Heart left ventricle (tissue), 16 donors: ENCODE measurements at places on chromosomes 6 and 20.

DNA sequence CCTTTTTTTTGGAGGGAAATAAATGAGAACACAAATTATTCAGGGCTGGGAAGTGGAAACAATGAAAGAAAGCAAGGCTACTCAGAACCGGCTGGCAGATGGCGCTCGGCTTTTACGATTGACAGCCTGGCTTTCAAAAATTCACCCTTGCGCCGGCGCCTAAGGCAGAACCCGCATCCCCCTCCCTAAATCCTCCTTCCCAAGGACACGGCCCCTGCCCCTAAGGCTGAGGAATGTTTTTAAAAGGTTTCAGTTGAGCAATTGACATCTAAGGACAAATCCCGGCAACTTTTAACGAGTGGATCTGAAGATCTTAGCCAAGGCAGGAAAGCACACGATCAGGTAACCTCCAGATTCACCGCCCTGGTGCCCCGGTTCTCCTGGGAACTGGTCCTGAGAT is 16.3 kb downstream of the GNAS start:
- DNase-seq, result no peak

GRCh38 chr6:157789861-157790260 is 33.2 kb upstream of the SNX9 start:
- DNase-seq, result no peak

- DNase-seq, result no peak
Measured at GRCh38 chr20:20815711-20816455, 103.4 kb upstream of the RALGAPA2 start.

GRCh38 chr6:52305948-52306767 is 21.6 kb upstream of the MCM3 start:
- no peak for DNase-seq

GRCh38 chr20:36132802-36133211 is 21.7 kb upstream of the EPB41L1 start:
- DNase-seq, result no peak

DNA sequence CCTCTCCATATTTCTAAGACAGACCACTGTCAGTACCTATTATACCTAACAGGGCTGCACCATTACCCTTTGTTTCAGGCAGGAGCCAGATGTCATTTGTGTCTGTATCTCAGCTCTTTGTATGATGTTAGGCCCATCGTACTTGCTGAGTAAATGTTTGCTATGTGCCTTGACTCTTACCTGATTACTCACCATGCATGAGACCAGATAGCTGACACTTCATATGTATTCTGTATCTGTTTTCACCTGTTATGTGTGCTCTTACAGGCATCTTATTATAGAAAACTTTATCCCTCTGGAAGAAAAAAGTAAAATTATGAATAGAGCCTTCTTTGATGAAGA is 31.7 kb upstream of the ASXL1 start:
- no peak for DNase-seq

- DNase-seq, result no peak
Measured at GRCh38 chr20:64160118-64160517, 4.1 kb upstream of the MYT1 start.

DNA sequence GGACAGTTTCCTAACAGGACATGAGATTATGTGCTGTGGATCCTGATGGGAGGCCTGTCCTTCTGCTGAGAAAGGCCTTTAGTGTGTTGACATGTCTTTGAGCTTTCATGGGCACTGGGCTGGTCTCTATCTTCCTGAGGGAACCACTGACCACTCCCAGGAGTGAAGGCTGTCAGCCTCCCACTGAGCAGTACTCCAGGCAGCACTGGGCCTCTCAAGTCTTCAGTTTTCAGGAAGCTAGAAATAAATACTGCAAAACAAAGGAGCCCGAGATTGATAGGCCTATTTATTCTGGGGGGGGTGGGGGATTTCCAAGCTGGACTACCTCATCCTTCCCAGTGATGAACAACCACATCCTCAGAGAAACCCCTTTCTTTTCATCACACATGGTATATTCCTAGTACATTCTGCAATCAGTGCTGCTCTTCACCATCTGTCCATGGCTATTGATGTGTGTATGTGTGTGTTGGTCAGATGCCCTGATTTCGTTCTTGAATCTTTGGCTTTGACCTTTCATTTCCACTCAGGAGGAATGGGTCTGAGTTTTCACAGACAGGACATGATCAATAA is 180.9 kb upstream of the SPTLC3 start:
- DNase-seq, result no peak

DNA sequence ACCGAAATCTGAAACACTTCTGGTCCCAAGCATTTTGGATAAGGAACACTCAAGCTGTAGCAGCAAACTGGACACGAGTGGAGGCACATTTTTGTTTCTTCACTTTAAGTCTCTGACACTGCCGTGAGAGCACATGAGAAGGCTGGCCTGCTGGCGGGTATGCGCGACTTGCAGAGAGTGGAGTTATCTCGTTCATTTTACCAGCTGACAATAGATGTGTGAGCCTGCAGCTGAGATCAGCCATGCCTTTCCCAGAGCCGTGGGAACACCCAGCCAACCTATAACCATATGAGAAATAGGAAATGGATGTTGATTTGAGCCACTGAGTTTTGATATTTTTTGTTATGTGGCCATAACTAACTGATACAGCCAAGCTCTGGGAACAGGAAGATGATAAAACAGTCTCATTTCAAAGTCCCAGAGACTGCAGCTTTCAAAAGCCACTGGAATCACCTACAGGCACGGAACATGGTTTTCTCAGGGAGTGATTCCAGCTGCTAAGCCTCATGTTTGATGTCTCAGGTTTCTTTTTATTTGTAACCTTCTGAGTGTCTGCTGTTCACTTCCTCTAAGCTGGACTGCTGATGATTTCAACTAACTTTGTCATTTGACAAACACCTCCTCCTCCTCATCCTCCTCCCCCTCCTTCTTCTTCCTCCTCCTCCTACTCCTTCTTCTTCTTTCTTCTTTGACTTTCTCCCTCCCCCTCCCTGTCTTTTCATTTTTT is 28.6 kb upstream of the LAMP5 start:
- no peak for DNase-seq

DNA sequence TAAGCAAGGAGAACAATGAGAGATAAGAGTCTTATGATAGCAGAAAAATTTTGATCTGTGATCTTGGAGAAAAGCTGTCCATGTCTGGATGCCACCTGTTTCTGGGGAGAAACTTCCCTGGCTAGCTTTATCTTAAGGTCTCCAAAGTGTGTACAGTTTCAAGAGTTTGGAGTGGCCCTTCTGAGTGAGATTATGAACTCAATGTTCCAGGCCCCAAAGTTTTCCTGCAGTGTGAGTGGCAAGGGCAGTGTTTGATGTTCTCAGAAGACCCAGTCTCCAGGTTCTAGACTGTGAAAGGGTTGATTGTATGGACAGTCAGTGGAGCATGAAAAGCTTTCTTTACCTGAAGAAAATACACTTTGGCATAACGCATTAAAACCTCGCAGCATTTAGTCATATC is 121.7 kb downstream of the OLIG3 start:
- no peak for DNase-seq

- DNase-seq, result no peak
Measured at GRCh38 chr6:119728935-119729334, 379.4 kb upstream of the MAN1A1 start.

- no peak for DNase-seq
Measured at GRCh38 chr6:137676888-137677287, 182.7 kb upstream of the OLIG3 start.

- DNase-seq, result no peak
Measured at GRCh38 chr20:57342829-57343228, 8.2 kb upstream of the RAE1 start.

- DNase-seq, result no peak
Measured at GRCh38 chr6:22328474-22328873, 31.6 kb upstream of the PRL start.

DNA sequence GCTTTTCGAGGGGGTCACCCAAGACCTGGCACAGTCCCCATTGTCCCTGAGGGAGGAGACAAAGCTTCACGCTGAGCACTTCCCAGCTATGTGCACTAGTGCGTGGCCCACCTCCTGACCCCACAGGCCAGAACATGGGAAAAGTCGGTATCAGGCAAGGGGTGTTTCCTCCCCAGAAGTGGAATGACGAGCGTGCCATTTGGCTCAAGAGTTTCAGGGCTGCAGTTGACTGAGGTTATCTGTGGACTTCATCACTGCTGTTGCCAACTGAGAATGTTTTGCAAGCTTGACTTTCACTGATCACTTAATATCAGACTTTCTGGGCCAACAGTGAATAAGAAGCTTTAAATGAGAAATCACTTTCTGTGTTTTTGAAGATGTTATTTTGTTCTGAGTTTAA is 137.0 kb upstream of the AFDN start:
- DNase-seq, result no peak

- peak; percentile 47 for DNase-seq
Measured at GRCh38 chr20:6828794-6829423, 61.4 kb downstream of the BMP2 start.

DNA sequence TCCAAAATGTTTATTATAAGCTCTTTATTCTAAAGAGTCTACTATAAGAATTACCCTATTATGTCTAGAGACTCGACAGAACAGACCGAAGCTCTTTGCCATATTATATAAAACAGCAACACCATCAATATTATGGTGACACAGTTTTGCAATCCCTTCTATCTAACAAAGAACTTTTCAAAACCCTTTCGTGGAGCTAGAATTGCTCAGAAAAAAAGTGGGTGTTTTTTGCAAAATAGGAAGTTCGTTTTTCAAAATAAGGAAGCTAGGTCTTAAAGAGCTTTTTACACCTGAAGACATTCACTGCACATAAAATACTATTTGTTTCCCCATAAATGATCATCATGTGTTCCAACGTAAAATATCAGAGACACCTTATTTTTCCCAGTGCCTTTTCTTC is 240.0 kb downstream of the FOXC1 start:
- DNase-seq, result no peak

DNA sequence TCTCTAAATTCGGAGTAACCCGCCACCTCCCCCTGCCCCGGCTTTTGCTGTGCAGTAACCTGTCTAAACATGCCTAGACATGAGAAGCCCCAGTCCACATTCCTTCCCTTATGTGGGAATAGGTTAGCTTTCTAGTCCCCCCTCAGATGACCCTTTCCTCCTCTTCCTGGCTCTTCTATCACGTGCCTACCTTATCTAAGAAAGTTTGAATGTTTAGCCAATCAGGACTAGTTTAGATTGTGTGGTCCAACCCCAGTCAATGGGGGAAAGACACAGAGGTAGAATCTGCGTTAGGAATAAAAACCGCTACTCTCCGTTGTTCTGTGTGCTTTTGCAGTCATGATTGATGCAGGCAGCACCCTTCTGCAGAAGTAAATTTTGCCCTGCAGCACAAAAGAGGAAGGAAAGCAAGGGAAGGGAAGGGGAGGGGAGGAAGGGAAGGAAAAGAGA is 69.0 kb upstream of the CD93 start:
- no peak for DNase-seq

DNA sequence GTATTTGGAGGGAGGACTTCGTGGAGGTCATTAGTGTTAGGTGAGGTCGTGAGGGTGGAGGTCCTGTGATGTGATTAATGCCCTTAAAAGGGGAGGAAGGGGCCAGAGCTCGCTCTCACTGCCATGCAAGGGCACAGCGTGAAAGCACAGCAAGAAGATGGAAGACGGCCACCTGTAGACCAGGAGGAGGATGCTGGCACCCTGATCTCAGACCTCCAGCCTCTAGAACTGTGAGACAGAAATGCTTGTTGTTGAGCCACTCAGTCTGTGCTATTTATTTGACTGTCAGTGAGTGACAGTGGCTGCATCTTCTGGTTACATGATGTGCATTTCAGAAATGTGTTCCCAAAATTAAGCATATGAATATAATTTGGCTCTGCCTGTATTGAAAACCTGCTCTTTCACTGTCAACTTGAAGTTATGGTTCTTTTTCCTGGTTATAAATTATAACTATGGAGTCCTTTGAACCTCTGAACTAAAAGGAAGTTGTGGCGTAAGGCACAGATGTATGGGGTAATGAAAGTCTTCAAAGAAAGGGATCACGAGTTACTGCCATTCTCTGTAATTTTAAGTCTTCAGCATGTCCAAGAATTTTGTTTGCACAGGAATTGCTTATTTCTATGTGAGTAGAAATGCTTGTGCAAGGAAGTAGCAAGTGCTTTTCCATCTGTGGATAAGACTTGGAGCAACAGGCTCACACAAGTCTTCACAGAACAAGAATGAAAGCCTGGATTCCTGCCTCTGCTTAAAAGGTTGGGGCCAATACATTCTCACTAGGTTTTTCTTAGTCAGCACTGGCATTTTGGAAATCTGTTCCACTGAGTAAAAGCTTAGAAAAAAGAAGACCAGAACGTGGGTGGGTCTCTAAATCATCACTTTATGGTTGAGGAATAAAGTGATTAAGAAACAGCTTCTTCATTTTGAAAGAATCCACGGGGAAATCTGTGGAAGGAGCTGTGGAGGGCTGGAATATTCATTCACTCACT is 10.3 kb downstream of the PPP1R14C start:
- no peak for DNase-seq

GRCh38 chr6:117849087-117849486 is 58.0 kb upstream of the SLC35F1 start:
- DNase-seq, result no peak

DNA sequence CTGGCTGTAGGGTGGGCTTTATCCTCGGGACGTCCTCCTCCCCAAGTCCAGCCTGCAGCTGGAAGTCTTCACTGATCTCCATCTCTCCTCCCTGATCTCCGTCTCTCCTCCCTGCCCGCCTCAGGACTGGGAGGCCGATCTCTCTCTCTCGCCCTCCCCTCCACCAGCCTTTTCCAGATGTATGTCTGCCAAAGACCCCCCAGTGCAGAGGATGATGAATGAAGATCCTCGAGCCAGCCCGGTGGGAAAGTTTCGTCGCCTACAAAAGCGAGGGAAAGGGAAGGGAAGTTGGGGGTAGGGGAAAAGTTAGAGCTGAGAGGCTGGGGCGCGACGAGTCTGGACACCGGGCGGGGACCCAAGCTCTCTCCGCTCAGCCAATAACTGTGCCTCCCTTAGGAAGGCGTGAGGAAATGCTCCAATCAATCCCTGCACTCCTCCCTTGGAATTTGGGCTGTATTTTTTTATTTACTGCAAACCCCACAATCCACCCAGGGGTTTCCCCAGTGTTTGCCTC is 595 bp upstream of the SRF start:
- peak; percentile 83 for DNase-seq

DNA sequence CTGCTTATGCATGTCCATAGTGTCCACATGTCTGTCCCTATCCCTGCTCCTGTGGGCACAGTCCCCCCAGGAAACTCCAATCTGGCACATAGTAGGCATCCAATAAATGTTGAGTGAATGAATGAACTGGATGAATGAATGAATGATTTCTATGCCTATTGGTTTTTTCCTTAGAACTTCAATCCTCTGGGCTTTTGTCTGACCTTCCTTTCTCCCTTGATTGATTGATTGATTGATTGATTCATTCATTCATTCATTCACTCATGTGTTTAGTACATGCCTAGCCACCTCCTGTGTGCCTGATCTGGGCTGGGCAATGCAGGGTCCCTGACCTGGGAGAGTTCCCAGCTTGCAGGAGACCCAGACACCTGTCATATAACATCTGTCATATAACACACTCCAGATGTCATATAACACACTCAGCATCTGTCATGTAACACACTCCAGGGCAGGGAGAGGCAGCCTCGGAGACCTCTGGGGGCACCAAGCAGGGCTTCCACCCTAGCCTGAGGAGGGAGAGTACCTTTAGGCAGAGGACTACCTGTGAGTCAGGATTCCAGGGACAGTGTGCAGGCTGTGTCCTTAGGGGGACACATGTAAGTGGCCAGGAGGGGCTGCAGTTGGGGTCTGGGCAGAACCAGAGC is 17.9 kb downstream of the VSTM2L start:
- no peak for DNase-seq

- DNase-seq, result no peak
Measured at GRCh38 chr6:30121446-30122366, 8.8 kb upstream of the TRIM31 start.
